ENCODE measurements at places on chromosomes 6 and 20. TPM values are rescaled to one million over a fixed set of nuclear protein-coding genes. Genes with fewer than 3 reads are reported as not detected.

- no peak for DNase-seq
These were observed 292.0 kb upstream of the RUNX2 start for GRCh38 chr6:45036103-45036502.

DNA sequence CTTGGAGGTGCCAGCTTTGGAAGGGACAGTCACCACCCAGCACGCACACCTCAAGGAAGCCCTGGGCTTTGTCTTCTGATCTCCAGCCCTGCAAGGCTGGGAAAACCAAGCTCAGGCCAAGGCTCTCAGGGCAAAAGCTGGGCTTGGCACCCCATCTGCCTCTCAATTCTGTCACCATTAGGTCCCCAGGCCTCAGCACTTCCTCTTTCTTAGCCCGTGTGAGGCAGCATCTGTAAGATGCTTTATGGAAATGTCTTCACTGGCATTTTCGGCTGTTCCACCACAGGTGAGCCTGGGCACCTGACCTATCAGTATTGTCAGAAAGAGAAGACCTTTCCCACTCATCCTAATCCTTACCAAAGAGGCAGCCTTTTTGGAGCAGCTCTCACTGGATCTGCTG, 24.6 kb downstream of the GMEB2 start:
- DNase-seq, result no peak

DNA sequence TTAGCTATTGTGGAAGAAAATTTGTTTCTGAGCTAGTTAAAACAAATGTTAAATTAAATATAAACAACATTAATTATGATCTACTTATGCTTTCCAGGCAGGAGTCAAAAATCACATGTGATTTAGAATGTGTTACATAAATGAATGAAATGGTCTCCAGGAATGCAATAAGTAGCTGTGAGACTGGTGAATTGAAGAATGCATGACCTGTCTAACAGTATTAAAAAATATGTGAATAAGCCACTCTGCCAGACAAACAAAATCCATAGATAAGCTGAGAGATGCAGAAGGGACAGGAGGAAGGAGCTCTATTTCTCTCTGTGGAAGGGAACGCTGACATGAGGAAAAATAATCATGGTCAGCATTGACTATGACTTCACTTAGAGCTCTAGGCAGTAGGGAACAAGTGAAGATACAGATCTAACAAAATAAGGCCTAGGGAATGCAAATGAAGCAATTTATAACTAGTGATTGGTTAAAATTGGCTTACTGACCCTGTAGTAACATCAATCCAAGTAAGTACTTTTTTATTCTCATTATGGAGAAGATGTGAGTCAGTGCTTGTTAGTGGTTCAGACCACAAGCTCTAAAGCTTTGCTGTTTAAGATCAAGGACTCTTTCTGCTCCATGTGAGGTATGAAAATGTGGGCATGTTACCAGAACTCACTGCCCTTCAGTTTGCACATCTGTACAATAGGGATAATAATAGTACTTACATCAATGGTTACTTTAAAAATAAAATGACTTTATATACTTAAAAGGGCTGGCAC, 432.6 kb downstream of the MMUT start:
- no peak for DNase-seq

GRCh38 chr6:6399568-6399967, 79.1 kb upstream of the F13A1 start:
- no peak for DNase-seq

EDN3 gene
- 0.16 TPM for total RNA-seq

DNA sequence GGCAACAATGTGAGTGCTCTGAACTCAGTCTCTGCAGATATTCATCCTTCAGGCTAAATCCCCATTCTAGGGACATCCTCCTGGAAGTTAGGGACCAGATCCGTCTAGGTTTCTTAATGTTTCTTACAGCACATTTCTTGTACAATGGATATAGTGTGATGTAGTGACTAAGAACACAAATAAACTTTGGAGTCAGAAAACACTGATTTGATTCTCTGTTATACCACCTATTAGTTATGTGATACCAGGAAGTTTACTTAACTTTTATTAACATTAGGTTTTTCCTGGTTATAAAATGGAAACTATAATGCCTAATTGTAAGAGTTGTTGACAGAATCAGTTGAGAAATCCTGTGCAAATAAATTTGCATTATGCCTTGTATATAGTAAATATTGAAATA, 57.6 kb upstream of the KCNQ5 start:
- no peak for DNase-seq

HRH3 gene
- total RNA-seq, result not detected

GRCh38 chr6:134177753-134178160, 125.3 kb upstream of the SLC2A12 start:
- no peak for DNase-seq

SFT2D1 gene
- total RNA-seq, result 14.1 TPM

GRCh38 chr6:78570044-78570443, 297.3 kb upstream of the IRAK1BP1 start:
- DNase-seq, result no peak

- no peak for DNase-seq
These were observed 216.9 kb upstream of the ECI2 start for GRCh38 chr6:4352322-4352669.

- DNase-seq, result no peak
These were observed 88.1 kb downstream of the RSPH3 start for GRCh38 chr6:158911746-158912480.

DNA sequence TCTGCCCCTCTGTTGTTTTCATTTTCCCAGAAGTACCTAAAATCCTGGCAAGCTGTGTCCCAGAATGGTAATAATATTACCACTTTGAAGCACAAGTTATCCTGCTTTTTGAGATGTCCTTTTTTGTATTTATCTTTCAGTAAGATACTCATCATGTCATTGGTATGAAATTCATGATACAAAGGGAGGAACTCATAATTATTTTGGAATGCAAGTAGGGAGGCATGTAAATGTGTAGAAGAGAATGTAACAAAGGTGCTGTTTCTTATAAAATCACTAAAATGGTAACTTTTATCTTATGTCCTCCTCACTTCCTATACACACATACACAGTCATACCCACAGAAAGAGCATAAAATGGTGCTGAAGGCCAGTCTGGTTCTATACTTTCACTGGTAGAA, 109.9 kb downstream of the CD2AP start:
- DNase-seq, result no peak

DNA sequence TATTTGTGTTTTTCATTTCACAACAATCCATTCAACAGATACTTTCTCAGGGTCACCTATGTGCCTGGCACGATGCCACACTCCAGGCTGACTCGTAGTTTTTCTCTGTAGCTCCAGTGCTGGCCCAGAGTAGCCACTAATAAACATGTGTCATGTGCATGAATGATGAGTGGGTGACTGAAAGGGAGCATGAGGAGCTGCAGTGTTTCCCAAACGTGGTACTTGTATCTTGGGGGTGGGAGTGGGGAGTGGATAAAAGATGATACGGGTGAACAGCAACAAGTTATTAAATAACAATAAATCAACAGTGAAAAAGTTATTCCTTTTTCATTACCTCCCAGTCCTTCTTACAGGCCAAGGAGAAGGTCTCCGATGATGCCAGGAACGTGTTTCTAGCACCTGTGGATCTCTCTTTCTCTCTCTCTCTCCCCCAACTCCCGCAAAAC, 17.1 kb downstream of the SRXN1 start:
- no peak for DNase-seq

- DNase-seq, result no peak
These were observed 33.9 kb upstream of the TNFRSF21 start for GRCh38 chr6:47343600-47343999.

MTHFD1L gene
- 0.35 TPM for total RNA-seq

GRCh38 chr6:906920-907319, 214.0 kb upstream of the EXOC2 start:
- no peak for DNase-seq

NMBR gene
- total RNA-seq, result not detected

- DNase-seq, result no peak
These were observed 19.4 kb downstream of the TPX2 start for GRCh38 chr20:31758521-31758920.

GRCh38 chr6:36133148-36133547, 2.8 kb downstream of the MAPK13 start:
- DNase-seq, result peak; percentile 3

RPP21 gene
- total RNA-seq, result 92.9 TPM

- no peak for DNase-seq
These were observed 63.1 kb downstream of the COL12A1 start for GRCh38 chr6:75142721-75143120.

NT5E gene
- 0.82 TPM for total RNA-seq

- no peak for DNase-seq
These were observed 866 bp upstream of the BTN3A3 start for GRCh38 chr6:26439151-26440125.

PPP1R3G gene
- 1.1 TPM for total RNA-seq

DNA sequence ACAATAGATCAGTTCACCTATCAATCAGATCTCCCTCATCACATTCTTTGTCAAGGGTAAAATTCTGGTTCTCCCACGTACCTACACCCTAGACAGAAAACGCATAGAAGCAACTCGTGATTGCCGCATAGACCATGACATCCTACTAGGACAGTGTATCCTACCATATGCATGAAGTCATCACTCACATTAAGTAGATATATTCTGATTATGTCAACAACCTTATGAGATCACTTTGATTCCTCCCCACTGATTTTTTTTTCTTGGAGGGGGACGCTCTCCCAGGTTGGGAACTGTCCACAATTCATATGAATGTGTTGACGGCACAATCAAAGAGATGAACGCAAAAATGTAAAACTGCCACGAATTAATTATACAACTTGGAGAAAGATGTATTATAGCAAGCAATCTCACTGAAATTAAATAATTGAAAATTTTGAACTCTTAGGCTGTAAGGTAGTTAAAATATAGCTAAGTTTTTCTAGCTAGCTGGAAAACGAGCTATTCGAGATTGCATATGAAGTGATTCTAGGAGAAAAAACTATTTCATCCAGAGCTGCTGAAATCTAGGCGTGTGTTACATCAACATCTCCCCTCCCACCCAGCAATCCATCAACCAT, 82.5 kb upstream of the CCDC28A start:
- no peak for DNase-seq

DNA sequence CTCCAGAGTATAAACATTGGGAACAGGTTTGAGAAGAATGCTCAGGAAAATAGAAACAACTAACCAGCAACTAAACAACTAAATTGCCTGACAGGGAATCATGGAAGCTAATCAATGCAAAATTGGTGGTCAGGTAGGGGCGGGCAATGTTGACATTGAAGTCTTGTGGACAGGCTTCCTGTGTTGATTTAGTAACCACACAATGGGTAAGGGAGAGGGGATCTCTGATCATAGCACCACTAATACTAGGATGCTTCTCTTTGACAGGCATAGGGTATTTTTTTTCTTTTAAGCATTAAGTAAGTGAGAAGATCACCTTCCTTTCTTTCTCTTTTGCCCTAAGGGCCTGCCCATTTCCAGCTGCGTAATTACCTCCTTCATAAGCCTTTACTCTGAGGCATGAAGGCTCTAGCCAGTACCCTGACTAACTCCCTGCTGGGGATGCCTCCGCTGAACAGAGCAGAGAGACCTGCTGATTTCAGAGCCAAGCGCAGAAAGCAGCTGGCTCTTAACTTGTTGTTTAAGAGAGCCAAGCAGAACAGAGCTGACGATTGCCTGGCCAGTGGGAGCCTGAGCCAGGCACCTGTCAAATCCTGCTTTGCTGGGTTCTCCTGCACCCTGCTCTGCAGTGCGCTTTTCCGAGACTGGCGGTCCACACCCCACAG, 118.7 kb downstream of the BMP2 start:
- DNase-seq, result no peak

DNA sequence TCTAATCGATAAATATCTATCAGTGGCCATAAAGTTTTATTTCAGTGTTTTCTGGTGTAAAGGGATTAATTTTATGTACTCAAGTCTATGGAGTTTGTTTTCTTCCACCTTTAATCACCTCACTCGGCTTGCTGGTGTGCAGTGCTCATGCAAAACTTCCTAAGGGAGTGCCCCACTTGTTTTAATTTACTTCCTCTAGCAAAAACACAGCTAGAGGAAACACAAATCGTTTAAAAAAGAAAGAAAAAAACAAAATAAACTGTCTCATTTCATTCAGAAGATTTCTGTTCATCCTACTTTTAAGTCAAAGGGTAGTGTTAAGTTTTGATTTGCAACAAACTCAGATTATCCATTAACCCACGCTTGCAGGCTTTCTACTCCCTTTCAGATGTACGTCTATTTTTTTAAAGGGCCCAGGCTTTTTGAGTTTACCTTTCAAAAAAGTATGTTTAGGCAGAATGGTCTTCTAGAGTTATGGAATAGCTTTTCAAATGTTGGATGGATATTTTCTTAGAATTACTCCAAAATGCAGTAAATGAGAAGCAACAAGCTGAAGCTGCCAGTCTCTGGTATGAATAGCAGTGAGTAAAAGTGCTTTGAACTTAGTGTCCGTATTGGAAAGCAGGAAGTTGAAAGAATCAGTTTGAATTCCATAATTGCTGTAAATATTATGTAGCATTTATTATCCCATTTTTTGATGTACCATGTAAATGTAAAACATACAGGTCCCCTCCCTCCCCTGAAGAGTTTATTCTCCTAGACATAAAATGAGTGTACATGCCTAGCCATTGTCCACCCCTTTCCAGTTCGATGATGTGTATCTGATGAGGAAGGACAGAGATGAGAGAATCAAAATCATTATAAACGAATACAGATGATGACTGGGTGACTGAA, 113.3 kb downstream of the SLC16A10 start:
- no peak for DNase-seq

NHLRC1 gene
- 0.56 TPM for total RNA-seq

LPIN3 gene
- 1.1 TPM for total RNA-seq

DNA sequence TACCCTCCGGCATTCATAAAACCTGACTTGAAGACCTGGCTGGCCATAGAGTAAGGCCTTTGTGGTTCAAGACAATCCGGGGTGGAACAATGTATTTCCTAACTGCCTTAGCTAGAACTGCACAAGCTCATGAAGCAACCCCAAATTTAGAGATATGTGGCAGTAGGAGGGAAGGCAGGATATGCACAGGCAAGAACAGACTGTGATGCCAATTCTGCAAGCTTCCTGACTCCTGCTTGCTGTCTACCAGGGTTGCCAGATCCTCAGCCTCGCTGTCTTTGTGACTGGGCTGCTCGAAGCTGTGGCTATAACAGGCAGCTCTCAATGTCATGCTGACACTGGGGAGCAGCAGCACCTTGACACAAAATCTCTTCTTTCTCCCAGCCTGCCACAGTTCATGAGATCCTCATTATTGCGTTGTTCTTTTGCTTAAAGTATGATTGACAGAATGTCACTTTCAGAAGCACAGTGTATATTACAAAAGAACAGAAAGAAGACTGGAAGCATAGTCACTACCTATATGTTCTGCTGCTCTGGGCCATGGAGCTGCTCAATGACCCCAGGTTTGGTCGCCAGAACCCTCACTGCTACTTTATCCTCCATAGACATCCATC, 18.3 kb upstream of the SHLD1 start:
- DNase-seq, result no peak

MYB gene
- total RNA-seq, result not detected

GNAS-AS1 gene
- not detected for total RNA-seq

GRCh38 chr6:28719275-28719940, 193.7 kb downstream of the GPX5 start:
- no peak for DNase-seq

ECI2 gene
- total RNA-seq, result 89.1 TPM

MATN4 gene
- total RNA-seq, result not detected

GRCh38 chr6:144601221-144601620, 316.1 kb downstream of the UTRN start:
- DNase-seq, result no peak

ZNF165 gene
- not detected for total RNA-seq

All from gastrocnemius medialis (tissue), 4 donors.